DMS79 treated with DMSO at 0.1 percent for 48 hours (cell line): ENCODE measurements at places on chromosomes 7 and 10.

DNA sequence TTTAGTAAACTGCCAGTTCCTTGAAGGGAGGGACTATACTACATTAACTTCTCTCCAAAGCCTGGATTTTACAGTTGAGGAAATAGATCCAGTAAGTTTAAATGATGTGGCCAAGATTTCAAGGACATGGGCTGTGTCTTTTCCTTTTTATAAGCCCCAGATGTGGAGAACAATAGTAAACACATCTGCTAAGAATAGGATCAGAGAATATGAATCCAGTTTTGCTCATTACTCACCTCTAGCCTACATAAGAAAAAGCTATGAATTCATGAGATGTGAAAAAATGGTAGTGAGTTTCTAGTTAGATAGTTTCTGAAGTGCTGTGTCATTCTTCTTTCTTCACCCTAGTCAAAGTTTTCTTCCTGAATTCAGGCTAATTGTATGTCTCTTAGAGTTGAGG is 38.6 kb downstream of the MAGI2 start:
- no peak for DNase-seq

GRCh38 chr7:7967886-7968543 is 581 bp upstream of the GLCCI1 start:
- no peak for DNase-seq

- no peak for DNase-seq
Observed at GRCh38 chr7:90739716-90740115, 143.6 kb downstream of the CDK14 start.

- no peak for DNase-seq
Observed at GRCh38 chr10:55746002-55746401, 615.1 kb downstream of the ZWINT start.

- DNase-seq, result no peak
Observed at GRCh38 chr7:30970594-30971094, 6.9 kb downstream of the GHRHR start.

DNA sequence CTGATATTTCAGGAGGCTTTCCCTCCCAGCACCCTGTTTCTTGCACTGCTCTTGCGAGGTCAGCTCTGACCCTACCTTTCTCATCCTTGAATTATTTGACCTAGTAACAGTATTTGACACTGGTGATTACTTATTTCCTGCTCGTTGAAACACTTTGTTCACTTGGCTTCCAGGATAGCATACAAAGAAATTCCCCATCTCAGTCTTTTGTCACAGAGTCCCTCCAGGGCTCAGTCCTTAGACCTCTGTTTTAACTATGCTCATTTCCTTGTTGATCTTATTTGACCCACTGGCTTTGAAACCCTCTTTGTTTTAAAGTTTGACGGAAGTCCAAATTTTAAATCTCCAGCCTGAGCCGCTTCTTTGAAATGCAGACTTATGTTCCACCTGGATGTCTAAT is 29.9 kb downstream of the BMPR1A start:
- DNase-seq, result no peak

DNA sequence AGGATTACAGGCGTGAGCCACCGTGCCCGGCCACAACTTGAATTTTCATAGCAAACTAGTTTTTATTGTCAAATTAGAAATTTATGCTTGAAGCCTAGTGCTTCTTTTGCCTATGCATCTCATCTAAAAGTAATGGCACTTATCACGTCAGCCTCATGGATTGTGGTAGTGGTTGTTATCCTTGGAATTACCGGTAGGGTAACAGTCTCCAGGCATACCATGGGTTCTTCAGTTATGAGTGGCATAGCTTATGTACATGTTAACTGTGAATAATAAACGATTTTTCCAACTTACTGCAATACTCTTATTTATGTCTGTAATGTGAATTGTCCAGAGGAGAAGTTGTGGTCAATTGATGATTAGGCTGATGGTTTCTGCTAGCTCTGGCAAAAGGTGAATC is 63.1 kb downstream of the BMPR1A start:
- no peak for DNase-seq
